ENCODE measurements at places on chromosomes 2 and 18.
A peak's percentile ranks its signal among the peaks of the same experiment; 100 is the strongest.

GRCh38 chr2:51628917-51629316 is 597.0 kb upstream of the NRXN1 start:
- DNase-seq, result no peak

DNA sequence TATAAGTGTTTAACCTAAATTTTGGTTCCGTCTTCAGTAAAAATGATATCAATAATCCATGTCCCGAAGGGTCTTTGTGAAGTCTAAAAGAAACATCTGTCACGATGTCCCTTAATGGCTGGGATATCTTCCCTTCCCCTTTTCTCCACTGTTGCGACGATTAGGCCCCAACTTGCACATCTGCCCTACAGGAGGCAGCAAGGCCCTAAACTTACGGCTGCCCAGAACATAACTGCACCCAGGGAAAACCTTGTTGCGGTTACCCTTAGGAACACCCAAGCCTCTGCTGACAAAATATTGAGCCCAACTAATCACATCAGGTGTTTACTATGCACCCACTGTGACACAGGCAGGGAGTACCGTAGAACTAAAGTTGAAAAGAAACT is 1.3 kb upstream of the SMAD2 start:
- DNase-seq, result peak; percentile 90

DNA sequence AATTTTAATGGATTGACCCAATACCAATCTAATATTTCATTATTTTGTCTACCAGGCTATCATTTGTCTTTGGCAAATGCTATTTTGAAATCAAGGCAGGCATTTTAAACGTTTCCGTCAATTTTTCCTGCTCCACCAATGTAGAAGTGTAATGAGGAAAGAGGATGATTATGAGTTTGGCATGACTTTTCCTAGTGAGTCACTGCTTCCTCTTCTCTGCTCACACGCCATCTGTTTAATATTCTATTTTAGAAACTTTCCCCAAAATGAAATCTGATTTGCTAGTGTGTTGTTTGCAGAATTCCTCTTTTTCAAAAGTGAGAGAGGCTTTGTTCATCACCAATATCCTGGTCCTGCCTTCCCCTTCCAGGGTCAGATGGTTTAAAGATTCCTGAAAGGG is 42.5 kb upstream of the PID1 start:
- no peak for DNase-seq

- no peak for DNase-seq
Observed at GRCh38 chr18:52869942-52870907, 530.2 kb downstream of the DCC start.

- DNase-seq, result no peak
Observed at GRCh38 chr2:133490411-133490980, 77.8 kb downstream of the NCKAP5 start.

- no peak for DNase-seq
Observed at GRCh38 chr2:67032076-67032475, 365.1 kb upstream of the ETAA1 start.

DNA sequence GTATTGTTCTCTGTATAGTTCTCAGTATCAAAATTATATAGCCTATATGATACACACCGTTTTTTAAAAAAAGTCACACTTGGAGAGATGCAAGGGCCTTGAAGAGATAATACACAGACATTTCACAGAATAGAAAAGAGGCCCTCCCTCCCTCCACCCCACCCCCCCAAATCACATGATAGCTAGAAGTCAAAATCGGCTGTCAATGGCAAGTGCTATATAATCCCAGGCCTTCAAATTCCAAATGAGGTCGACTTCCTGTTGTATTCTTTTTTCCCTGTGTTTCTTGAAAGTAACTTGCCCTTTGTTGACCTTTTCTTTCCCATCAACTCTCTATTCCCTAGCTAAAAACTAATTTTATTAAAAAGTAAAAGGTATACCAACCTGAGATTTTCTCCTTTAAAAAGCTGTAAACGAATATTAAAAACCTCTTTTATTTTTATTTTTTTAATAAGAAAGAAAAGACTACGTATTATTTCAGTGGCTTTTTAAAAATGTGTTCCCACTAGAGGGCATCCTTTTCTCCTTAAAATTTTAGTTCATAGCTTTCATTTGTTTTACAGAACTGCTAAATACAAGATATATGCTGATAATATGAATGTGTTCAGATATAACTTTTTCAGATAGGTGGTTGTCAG is 46.6 kb downstream of the KCMF1 start:
- DNase-seq, result peak; percentile 30

DNA sequence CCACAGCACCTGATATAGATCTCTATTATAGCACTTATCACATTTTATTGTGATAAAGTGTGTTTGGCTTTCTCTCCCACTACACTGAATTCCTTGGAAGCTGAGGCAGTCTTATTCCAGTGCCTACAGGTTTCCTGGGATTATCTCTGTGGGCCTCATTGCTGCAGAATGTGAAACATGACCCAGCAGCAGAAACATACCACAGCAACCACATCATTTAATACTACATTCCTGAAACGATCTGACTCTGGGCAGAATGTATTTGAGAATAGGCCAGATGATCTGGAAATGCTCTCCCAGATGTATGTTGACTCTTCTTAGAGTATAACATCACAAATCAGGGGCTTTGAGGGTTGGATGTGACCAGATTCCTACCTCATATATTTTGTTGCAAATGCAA is 323.5 kb upstream of the TANK start:
- no peak for DNase-seq

GRCh38 chr18:44227501-44227900 is 453.2 kb upstream of the SETBP1 start:
- DNase-seq, result no peak

DNA sequence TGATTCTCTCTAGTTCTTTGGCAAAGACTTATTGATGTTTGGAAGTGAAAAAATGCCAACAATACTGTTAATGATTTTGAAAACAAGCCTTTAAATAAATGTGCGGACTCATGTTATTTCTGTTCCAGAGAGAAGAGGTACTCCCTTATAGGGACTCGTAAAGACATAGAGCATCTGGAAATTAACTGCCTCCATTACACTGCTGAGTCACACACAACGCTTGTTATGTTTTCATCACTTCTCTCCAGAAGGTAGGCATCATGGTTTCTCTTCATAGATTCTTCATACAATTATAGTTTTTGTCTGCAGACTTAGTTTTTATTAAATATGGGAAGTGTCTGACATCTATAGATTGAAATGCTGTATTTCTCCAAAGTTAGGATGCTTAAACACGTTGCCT is 302.5 kb upstream of the EPC2 start:
- DNase-seq, result no peak

DNA sequence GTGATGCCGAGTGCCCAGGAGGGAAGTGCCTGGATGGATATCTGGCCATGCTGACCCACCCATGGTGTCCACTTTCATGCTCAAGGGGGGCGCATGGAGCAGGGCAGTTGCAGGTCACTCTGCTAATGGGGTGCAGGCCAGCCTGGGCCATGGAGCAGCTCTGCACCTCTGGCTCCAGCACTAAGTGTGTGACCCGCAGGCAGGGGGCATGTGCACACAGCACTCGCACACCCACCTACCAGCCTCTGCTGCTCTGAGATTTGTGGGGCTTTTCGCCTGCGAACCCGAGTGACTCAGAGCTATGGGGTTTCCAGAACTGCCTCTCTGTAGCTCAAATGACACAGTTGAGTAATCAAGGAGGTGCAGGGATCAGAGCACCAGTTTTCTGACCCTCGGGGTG is 66.2 kb downstream of the CYP26B1 start:
- no peak for DNase-seq

GRCh38 chr2:227921648-227922047 is 50.2 kb downstream of the DAW1 start:
- no peak for DNase-seq

DNA sequence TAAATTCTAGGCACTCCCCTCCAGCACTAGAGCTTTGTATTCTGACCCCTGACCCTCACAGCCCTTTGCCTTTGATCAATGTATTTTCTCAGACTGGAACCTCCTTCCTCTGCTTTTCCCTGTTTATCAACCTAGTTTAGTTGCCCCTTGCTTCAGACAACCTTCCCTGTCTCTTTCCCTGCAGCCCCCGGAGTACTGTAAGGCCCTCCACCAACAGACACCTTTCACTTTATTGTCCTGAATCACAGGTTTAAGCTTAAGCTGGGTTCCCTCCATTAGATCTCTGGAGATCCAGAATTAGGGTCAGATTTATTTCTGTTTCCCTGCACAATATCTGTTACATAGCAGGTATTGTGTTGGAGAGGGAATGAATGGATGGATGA is 140.2 kb downstream of the DDX1 start:
- no peak for DNase-seq

All from NB4 (cell line).